ENCODE measurements at places on chromosomes 5 and 9.

DNA sequence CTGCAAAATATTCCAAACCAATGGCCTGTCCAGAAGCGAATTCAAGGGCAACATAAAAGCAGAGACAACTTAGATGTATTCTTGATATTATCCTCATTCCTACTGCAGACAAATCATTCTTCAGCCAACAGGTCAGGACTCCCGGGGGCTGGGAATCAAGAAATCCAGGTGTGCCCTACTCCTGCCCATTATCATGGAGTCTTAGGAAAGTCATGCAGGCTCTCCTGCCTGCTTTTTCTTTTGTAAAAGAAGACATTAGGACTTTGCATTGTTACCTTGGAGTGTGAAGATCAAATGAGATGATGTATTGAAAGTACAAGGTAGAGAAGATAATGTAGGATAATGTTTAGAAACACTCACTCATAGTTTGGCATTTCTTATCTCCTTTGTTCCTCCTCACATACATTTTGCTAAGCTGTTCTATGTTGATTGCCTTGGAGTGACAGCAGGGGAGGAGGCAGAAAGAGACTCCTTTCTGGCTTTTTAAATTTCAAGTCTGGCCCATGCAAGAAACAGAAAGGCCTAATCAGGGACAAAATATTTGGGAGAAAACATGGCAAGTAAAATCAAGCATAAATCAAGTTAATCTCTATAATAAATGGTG lies 113.8 kb downstream of the SV2C start:
- no peak for DNase-seq

GRCh38 chr5:135028791-135029476 lies 5.1 kb downstream of the PITX1 start:
- no peak for DNase-seq

DNA sequence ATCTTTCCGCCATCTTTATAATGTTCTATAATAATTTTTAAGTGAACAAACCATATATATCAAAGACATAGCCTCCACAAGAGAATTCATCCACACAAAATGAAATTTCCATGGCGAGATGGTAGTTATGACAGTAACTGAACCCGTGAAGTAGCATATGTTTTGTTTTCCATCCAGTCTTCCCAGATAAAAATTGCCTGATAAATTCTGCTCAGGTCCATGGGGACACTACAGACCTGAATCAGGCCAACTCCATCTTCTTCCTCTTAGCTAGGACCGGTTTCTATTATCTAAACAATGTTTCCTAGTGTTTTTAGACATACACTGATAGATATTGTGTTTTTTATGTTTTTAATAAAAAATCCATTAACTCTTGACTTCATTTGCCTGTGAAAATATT lies 235.7 kb downstream of the PLK2 start:
- DNase-seq: no peak

DNA sequence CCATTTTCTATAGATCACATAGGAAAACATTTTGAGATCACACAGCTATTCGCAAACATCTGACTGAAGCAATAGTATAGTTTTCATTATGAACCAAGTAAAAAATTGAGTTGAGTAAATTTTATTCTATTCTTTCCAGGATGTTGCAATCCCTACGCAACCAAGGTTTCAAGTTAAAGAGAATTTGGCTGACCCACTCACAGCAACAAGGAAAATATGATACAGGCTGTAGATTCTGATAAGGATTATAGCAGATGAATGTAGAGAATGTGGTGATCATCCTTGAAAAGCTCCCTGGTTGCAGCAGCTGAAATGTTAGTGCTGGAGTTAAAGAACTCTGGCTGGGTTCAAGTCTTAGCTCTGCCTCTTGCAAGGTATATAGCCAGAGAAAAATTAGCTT lies 4.7 kb downstream of the ABCA1 start:
- no peak for DNase-seq

- no peak for DNase-seq
Measured at GRCh38 chr9:5485378-5486085, 24.8 kb upstream of the PDCD1LG2 start.

GRCh38 chr5:34684281-34684979 lies 28.3 kb downstream of the RAI14 start:
- DNase-seq: no peak

GRCh38 chr5:73135429-73136054 lies 15.2 kb downstream of the TMEM171 start:
- DNase-seq: no peak

- DNase-seq: no peak
Measured at GRCh38 chr9:15370466-15371447, 51.9 kb upstream of the SNAPC3 start.

DNA sequence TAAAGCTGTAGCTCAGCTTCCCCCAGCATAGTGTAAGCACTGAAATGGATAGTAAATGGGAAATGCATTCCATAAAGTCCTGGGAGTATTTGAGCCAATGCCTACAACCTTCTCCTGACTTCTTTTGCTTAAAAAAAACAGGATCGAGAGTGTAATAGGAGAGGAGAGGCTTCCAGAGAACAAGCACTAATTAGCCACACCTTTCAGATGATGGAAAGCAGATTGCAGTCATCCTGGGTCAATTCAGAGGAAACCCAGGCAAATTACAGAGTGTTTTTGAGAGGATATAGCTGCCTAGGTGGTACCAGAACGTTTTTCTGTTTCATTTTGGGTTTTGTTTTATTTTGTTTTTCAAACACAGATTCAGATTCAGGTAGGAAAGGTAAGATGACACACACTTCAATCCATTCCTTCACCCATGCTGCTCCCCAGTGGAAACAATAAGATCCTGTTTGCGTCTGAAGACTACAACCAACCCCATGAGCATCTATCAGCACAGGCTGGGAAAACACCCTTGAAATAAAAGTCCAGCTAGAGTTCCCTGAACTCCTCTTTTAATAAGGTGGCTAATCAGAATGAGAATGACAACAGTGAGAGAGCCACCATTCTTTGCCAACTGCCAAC lies 95.6 kb downstream of the RFK start:
- DNase-seq: no peak

- no peak for DNase-seq
Measured at GRCh38 chr9:115111874-115112273, 6.1 kb downstream of the TNC start.

GRCh38 chr9:8666060-8666459 lies 866.5 kb upstream of the DMAC1 start:
- no peak for DNase-seq

DNA sequence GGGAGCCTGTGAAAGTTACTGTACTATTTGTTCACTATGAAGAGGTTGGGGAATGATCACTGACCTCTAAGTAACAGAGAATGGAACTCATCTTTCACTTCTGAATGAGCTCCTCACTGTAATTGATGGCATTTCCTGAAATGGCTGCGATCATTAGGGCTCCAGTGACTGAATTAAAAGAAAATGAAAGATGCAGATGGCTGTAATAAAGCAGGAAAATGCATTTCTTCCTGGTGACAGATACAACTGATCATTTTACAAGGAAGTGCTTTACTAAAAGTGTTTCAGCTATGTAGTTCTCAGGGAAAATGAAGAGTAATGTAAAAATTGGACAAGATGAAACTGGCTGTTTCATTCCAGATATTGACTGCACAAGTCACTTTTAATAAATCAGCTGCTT lies 1200.6 kb upstream of the NUDT12 start:
- DNase-seq: no peak

GRCh38 chr9:98770717-98771116 lies 25.6 kb downstream of the ANKS6 start:
- no peak for DNase-seq

DNA sequence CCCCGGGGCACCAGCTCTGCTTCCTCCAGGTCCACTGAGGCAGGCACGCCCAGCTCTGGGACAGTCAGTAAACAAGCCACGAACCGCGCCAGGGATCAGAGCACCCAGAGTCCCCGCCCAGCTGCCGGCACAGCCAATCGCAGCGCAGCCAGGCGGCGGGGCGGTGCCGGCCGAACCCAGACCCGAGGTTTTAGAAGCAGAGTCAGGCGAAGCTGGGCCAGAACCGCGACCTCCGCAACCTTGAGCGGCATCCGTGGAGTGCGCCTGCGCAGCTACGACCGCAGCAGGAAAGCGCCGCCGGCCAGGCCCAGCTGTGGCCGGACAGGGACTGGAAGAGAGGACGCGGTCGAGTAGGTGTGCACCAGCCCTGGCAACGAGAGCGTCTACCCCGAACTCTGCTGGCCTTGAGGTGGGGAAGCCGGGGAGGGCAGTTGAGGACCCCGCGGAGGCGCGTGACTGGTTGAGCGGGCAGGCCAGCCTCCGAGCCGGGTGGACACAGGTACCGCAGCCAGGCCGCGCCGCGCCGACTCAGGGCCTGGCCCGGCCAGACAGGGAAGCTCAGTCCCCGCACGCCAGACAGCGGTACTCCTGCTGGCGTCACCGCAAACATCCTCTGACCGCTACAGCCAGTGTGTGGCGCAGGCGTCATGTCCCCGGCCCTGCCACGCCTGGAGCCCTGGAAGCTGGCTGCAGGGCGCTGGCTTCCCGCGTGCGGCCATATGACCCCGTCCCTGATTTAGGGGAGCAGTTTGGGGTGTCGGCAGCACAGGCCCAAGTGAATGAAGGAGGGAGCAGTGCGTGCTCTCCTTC lies at the start of gene CTSL:
TSS of gene CTSL (plus strand) at position 220 of the 810 bp plus-strand sequence. CDS start 1,485 bp downstream, outside the sequence.
- peak; percentile 56 for DNase-seq

GRCh38 chr5:126490167-126490940 lies 67.1 kb downstream of the GRAMD2B start:
- no peak for DNase-seq

GRCh38 chr5:75526070-75526469 lies 14.4 kb downstream of the POLK start:
- no peak for DNase-seq

DNA sequence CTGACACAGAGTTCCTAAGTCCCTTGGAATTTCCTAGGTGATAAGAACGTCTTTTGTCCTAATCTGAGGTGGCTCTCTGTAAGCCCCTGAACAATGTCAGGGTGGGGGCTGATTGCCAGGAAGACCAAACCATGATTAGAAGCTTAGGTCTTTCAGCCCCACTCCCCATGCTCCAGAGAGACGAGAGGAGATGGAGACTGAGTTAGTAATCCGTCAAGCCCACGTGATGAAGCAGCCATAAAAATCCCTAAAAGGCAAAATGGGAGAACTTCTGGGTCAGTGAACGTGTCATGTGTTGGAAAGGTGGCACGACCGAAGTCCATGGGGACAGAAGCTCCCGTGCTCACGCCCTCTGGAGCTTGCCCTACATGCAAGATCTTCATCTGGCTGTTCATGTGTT lies 85.6 kb downstream of the RAD23B start:
- no peak for DNase-seq

GRCh38 chr5:91178461-91178860 lies 204.7 kb downstream of the ARRDC3 start:
- DNase-seq: no peak

DNA sequence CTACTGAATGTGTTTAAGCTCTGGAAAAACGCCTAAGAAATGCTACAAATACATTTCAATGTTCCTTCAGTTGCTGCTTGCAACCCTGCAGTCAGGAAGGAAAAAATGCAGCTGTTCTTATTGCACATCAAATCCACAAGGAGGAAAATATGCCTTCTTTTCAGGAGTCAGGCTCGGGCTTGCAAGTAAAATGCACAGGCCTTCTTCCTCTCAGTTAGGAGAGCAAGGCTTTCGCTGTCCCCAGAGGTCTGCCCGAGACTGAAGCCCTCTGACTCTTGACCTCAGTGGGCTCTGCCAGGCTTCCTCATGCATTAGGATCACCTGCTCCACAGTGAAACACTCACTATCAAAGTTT lies 899 bp upstream of the SHC3 start:
- DNase-seq: no peak

GRCh38 chr9:136853596-136854112 lies 1.5 kb downstream of the MAMDC4 start:
- no peak for DNase-seq

DNA sequence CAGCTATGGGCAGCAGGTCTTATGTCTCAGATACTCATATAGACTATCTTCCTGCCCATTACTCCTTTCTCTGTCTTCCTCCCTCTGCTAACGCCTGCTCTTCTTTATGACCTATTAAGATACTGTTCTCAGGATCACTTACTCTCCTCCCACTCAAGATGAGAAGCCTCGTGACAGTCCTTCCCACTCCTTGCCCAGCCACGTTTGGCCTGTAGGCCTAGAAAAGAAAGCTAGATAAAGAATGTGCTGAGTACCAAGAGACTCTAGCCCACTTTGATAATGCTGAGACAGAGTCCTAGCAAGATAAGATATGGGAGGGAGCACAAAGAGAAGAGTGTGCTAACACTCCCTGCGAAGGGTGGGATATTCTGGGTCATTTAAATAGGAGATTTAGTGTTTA lies 6.8 kb upstream of the DENND4C start:
- no peak for DNase-seq

DNA sequence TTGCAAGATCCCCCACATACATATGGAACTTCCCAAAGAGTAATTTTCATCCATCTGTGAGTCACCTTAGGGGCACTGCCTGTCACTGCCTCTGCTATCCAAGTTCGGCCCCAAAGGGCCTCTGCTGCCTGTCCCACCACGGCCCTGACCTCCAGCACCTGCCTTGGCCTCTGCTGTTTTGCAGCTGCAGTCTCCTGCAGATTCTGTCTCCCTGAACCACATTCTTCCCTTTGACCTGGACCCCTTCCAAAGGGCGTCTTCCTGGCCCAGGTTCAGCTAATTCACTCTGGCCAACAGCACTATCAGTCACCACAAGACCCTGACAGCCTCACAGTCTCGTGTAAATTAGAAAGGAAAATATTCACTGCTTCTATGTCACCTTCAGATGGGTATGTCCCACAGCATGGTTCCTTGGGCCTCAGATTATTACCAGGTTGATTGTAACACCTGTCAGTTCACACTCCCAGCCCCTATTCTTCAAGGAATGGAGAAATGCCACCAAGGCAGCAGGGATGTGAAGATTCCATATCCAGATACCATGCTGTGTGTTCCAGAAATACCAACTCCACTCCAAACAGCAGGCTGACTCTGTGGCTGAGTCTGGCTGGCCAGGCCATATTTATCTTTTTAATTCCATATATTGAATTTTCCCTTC lies 479.3 kb downstream of the ARHGEF28 start:
- no peak for DNase-seq

GRCh38 chr9:28853477-28853876 lies 1280.2 kb upstream of the C9orf72 start:
- no peak for DNase-seq

- no peak for DNase-seq
Measured at GRCh38 chr9:91945277-91946085, 4.5 kb downstream of the ROR2 start.

GRCh38 chr5:156241266-156241665 lies 85.7 kb upstream of the SGCD start:
- DNase-seq: no peak

DNA sequence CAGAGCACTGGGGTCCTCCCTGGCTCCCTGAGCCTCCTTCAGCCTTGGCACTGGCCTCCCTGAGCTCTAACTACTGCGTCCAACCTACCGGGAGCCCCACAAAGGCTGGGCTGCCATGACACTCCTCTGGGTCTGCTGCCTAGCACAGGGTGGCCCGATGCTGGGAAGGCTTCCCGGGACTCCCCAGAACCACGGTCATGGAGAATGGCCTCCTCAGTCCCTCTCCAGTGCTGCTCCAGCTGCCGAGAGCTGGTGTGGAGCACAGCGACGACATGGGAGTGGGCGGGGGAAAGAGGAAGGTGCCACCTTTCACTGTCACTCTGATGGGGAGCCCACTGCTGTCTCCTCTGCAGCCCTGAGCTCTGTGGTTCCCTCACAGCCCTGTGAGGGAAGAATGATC lies 61.5 kb upstream of the RNF130 start:
- DNase-seq: no peak

All from activated effector memory CD4-positive, alpha-beta T cell treated with Interleukin-2 at 50 U/mL for 16 hours (primary cell).